Activated T-helper 1 cell treated with anti-CD3 and anti-CD28 coated beads, Interleukin-2, amount 50 U/mL, for 16 hours (primary cell): ENCODE measurements at places on chromosomes 5 and 9.

- no peak for DNase-seq
These were observed 331.9 kb upstream of the KLF9 start for GRCh38 chr9:70746316-70746715.

- no peak for DNase-seq
These were observed 7.3 kb upstream of the RIGI start for GRCh38 chr9:32533336-32533735.

- DNase-seq, result no peak
These were observed 126.0 kb downstream of the SUSD1 start for GRCh38 chr9:112048924-112049691.

GRCh38 chr5:108637134-108637533 lies 110.6 kb upstream of the FER start:
- DNase-seq, result no peak

GRCh38 chr5:133120156-133120750 lies 68.4 kb downstream of the HSPA4 start:
- no peak for DNase-seq

- no peak for DNase-seq
These were observed 135.0 kb upstream of the IRX4 start for GRCh38 chr5:2017540-2018389.

GRCh38 chr5:168136340-168136739 lies 155.1 kb upstream of the WWC1 start:
- DNase-seq, result no peak

DNA sequence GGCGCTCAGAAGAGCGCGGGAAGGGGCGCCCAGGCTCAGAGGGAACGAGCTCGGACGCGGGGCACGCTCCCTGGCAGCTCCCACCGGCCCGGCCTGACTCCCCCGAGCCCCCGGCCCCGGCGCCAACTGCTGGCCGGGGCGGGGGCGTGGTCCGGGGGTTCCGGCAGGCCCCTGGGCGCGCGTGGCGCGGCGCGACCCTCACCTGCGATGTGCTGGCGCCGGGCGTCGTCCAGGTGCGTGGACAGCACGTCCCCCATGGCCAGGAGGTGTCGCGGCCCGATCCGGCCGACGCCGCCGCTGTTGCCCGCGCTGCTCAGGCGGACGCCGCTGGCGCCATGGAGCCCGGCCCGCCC lies 43.5 kb upstream of the STXBP1 start:
- DNase-seq, result no peak

DNA sequence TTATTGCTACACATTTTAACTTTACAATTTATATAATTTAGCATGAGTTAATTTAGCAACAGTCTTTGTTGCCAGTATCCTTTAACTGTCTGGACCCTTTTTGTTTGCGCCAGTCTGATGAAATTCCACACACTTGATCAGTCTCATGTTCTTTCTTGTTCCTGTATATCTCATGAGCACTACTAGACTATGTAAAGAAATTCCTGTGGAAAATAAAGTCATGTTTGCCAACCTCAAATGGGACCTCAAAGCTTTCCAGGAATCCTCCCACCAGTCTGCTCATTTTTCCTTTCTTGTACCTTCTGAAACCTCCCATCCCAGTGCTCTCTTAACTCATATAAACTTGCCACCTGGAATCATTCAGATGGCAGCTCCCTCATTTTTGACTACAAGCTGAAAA lies 8.0 kb downstream of the DMXL1 start:
- DNase-seq, result no peak

- DNase-seq, result no peak
These were observed 44.1 kb downstream of the UGCG start for GRCh38 chr9:111940697-111941096.

DNA sequence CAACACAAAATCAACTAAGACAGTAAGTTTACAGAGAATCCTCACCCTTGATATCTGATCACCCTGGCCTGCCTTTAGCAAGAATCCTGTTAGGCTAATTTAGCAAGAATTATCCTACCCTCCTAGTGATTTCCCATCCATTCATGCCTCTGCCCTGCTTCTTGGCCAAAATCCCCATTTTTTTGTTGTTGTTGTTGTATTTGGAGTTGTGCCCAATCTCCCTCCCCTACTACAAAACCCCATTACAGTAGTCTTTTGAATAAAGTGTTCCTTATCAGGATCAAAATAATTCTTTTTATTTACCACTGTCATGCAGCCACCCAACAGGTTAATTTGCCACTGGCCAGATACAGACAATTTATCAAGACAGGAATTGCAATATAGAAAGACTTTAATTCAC lies 58.5 kb upstream of the CLINT1 start:
- no peak for DNase-seq

DNA sequence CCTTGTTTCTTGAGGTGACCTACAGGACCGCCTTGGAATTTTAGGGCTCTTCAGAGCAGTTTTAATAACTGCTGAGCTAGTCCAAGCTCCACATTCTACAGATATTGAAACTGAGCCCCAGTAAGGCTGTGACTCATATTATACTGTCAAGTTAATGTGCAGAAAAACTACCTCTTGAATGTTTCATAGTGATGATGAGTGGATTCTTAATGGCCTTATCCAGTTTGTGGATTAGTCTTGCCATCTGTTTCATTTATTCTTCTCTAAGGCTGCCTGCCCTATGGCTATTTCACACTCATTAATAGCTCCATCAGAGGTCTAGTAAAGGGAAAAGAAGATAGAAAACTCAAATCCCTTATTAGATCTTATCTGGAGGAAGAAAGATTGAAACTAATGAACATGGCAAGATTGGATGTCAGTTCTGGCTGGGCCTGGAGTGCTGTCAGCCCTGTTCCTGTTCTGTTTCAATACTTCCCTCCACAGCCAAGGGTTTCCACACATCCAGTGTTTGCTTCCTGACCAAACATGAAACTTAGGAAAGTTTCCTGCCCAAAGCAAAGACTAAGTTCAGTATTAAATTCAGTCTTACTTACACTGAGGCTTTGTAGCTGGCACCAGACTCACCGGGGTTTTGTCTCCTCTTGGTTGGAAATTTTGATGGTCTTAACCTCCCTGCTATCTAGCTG lies 215.6 kb upstream of the DMAC1 start:
- DNase-seq, result no peak

- no peak for DNase-seq
These were observed 444.3 kb downstream of the ENC1 start for GRCh38 chr5:74196233-74196632.

DNA sequence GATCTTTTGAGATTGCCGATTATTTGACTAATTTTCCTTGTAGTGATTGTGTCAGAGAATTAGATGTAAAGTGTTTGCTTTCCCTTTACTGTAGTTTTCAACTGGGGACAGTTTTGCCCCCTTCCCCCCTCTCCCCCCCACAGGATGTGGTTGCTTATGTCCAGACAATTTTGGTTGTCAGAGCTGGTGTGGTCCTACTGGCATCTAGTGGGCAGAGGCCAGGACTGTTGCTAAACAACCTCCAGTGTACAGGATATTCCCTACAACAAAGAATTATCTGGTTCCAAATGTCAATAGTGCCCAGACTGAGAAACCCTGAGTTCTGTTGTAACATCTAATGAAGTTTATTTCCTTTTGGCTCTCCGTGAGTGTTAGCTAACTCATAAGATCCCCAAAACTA lies 20.0 kb downstream of the TMEFF1 start:
- DNase-seq, result no peak

DNA sequence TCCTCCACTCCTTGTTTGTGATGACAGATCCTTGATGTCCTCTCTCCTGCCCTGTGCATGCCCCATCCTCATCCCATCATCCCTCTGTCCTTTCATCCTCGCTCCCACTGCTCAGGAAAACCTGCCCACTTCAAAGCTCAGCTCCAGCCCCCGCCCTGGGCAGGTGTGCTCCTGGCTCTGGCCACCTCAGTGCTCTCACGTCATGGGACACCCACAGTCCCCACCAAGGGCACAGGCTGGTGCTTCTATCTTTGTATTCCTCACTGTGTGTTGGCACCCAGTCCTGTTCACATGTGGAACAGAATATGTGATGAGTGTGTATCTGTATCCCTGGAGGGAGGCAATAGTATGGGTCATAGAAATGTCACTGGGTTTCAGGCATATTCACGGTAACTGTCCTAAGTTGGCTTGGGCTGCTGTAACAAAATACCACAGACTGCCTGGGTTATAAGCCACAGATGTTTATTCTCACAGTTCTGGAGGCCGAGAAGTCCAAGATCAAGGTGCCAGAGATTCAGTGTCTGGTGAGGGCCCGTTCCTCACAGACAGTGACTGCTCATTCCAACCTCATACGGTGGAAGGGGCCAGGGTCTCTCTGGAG lies 13.5 kb downstream of the GFPT2 start:
- DNase-seq, result no peak

- no peak for DNase-seq
These were observed 91.2 kb downstream of the ARRDC3 start for GRCh38 chr5:91291628-91292569.

DNA sequence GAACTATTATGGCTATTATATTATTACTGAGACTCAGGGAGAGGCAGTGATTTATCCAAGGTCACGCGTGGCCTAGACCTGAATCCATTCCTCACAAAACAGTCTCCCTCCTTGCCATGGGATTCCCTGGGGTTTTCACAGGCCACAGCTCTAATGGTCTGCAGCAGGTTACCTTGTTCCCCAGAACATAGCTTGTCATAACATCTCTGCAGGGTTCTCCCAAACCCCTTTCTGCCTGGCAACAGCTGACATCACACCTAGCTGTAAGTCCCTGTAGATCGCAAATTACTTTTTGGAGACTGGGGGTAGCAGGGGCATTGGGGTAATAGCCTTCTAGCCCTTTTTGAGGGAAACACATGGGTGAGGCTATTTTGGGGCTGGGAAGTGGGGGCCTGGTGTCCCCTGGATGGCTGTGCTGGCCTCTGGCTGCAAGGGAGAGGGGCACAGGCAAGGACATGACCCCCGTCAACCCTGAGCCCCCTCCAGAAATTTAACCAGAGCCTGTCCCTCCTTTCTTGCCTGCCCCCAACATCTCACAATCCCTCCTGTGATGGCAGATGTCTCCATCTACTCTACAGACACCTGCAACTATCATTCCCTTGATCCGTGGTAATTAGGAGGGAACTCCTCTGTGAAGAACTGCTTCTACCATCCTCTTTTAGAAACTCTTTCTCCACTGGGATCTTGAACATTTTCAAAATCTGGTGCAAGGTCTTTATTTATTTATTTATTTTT lies 1.3 kb downstream of the CD74 start:
- DNase-seq, result peak; percentile 30

DNA sequence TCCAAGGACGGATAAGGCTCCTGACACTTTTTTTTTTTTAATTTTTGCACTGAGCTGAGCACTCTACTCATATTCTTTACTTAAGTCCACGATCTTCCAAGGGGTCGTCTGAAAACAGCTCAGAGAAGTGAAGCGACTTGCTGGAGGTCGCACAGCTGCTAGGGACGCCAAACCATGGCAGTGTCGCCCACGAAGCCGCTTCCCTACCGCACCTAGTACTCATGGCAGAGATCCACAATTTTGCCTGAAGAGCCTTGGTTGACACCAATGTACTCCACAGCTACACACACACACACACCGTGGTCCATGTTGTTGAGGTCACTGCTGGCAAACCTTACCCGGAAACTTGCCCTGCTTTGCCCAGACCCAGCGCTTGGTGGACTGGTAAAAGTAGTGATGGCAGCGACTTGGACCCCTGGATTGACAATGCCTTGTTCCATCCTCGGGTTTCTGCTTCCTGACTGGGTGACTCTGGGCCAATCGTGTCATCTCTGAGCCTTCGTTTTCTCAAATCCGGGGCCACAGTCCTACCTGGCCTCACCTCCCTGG lies 521 bp upstream of the SLIT3 start:
- DNase-seq, result no peak

DNA sequence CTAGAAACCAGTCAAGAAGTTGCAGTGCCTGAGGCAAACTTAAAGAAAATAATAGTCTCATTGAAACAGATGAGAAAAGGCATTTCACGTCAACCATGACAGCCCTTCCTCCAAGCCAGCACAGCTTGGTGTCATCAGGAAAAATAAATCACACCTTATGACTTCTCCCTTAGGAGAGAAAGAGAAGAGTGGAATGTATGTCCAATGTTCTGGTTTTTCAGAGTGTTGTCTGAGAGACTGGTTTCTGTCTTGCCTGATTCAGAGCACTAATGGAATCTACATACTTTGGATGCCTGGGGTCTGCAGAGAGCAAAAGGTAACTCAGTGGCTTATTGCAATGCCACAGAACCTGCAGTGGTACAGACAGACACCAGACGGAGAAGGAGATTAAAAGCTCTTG lies 105.5 kb upstream of the PDE4D start:
- no peak for DNase-seq

DNA sequence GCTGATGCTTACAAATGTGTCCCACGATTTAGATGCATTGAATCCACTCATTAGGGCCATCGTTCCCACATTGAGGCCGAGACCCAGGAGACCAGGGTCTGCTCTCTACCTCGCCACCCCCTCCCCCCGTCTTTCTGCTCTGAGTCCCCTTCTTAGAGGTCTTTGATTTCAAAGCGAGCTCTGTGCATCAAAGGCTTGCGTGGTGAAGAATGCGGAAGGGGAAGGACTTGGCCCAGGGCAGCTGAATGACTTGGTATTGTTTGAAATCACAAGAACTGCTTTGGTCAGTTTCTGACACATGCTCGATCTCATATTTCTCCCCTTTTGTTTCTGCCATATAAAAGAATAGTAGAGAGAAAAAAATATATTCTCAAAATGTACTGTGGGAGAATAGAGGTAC lies 78.3 kb upstream of the IRX1 start:
- no peak for DNase-seq

DNA sequence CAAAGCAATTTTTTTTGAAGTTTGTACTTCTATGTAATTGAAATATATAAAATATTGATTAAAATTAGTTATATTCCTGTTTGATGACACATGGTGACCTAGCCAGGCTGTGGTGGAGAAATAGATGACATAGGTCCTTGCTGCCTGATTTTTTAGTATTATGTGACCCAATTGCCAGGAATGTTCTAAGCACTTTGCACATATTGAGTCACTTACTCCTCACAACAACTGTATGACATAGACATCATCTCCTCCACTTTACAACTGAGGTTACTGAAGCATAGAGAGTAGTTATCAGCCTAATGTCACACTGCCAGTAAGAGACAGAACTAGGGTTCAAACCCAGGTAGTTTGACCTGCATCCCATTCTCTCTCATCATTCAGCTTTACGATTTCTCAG lies 26.2 kb upstream of the SNX18 start:
- no peak for DNase-seq

- no peak for DNase-seq
These were observed 90.8 kb downstream of the PLPPR1 start for GRCh38 chr9:101119206-101119819.

GRCh38 chr5:124408738-124409453 lies 337.5 kb downstream of the ZNF608 start:
- DNase-seq, result no peak

DNA sequence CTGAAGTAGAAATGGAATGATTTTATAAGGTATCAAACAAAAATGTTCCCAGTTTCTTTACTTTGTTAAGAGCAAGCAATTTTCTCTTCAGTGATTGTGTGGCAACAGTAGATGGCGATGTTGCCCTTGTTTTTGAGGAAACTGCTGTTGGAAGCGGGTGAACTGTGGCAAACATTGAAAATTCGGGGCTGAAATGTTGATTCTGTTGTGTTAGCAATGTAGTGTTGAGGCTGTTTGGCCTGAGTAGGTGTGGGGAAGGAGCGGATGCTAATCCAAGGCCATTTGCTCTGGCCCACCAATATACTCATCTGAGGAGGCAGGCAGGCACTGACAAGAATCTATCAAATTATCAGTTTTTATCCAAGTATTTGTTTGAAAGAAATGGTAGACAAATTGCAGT lies 129.8 kb downstream of the SLC12A2 start:
- no peak for DNase-seq

- DNase-seq, result no peak
These were observed 115.0 kb upstream of the MEF2C start for GRCh38 chr5:88997937-88998336.
